Activated naive CD4-positive, alpha-beta T cell treated with anti-CD3 and anti-CD28 coated beads for 36 hours (primary cell): ENCODE measurements at places on chromosomes 1 and 21.

- DNase-seq = no peak
Observed at GRCh38 chr1:112636597-112637253, 17.1 kb downstream of the CAPZA1 start.

GRCh38 chr1:183652547-183653461, at the start of gene APOBEC4:
Gene APOBEC4, minus strand, starts transcription at chr1:183653316. Its CDS starts 4,535 bp downstream, at chr1:183648781.
- peak; percentile 30 for DNase-seq

DNA sequence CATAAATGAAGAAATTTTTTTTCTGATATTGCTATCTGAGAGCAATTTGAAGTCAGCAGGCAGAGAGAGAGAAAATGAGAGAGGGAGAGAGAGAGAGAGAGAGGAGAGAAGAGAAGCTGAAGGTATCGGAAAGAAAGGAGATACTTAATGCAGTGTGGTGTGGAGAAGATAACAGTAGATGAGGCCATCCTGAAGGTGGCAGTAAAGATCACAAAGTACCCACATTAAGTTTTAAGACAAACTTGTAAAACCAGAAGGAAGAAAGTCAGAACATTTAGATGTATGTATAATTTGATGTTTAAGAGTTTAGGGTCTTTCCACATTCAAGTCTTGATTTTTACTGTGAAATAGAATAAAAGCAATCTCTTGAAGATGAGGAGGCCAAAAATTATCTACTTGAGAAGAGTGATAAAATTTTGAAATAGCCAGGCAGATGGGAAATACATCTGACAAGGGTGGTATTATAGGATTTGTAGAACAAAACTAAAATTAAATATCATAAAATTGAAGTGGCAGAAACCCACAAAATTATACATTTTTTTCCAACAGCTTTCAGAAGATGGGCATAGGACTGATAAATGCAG, 1753.4 kb downstream of the MRPL39 start:
- peak; percentile 14 for DNase-seq

- DNase-seq = no peak
Observed at GRCh38 chr1:111971396-111971795, 18.1 kb downstream of the KCND3 start.

DNA sequence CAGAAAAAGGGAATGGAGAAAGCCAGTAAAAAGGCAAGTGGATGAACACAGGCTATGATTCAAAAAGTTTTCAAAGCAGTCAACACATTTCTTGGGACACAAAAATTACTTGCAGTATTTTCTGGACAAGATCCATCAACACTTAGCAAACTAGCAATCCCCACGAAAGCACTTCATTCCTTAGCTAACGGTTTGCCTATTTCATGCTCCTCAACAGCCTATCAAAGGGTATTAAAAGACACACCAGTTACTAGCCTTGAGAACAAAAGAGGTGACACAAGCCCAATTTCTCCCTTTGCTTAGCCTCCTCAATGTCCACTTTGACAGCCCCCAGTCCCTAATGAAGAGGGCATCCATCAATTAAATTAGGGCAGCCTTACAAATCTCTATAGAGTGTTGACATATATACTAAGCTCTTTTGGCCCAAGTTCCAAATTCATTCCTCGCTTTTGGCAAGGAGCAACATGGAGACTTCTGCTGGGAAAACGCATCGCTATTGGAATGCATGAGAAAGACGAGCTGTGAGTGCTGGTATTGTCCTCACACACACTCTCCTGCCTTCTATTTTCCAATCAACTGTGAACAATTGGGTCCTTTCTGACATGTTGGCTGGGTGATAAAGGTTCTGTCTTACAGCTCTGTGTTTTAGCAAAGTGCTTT, 180.0 kb downstream of the TNR start:
- no peak for DNase-seq

- DNase-seq = no peak
Observed at GRCh38 chr1:3463013-3463385, 8.5 kb downstream of the ARHGEF16 start.

DNA sequence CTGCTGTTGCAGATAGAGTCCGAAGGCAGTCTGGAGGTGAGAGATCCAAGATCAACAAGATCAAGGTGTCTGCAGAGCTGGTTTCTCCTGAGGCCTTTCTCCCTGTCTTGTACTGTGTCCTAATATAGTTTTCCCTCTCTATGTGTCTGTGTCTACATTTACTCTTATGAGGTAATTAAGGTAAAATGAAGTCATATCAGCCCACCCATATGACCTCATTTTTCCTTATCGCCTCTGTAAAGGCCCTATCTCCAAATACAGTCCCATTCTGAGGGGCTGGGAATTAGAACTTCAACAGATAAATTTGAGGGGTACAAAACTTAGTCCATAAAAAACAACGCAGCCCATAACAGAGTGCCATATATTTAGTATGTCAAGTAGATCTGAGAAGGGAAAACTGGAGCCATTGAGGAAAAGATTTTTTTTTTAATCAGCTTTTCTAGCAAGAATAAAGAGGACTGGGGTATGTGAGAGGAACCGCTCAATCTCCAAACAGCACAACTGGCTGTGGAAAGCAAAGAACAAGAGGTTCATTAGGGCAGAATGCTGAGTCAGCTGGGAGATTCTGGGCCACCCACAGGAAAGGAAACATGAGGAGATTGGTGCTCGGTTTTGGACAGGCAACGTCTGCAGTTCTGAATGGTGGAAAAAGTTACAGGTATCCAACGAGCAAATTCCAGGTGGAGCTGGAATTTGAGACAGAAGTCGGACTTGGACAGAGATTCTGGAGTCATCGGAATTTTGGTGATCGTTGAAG, 65.7 kb downstream of the MAP3K21 start:
- no peak for DNase-seq

DNA sequence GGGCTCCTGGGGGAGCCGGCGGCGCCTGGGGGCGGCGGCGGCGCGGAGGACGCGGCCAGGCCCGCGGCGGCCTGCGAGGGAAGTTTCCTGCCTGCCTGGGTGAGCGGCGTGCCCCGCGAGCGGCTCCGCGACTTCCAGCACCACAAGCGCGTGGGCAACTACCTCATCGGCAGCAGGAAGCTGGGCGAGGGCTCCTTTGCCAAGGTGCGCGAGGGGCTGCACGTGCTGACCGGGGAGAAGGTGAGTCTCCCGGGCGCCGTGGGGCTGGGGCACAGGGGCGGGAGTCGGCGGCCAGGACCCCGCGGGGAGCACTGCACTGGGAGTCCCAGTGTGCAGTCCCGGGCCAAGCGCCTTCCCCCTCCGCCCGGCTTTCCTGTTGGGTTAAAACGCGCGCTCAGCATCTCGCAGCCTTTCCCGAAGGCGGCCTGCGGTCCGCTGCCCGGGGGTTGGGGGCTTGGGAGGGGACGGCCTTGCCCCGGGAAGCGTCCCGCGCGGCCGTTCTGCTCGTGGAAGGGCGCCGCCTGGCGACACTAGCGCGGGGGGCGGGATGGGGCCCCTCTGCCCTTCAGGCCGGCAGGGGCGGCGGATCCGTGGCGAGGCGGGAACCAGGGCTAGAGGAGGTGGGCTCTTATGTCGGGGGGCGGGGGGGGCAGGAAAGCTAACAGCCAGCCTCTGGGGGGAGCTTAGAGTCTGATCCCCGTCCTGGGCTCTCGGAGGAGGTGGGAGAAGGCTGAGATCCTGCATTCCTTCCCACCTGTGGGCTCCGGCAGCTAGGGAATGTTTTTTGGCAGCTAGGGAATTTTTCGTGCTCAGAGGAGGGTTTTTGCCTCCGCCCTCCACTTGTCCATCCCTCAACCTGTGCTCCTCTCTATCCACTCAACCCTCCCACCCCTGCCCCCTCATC, 1.1 kb downstream of the HUNK start:
- DNase-seq = peak; percentile 45

DNA sequence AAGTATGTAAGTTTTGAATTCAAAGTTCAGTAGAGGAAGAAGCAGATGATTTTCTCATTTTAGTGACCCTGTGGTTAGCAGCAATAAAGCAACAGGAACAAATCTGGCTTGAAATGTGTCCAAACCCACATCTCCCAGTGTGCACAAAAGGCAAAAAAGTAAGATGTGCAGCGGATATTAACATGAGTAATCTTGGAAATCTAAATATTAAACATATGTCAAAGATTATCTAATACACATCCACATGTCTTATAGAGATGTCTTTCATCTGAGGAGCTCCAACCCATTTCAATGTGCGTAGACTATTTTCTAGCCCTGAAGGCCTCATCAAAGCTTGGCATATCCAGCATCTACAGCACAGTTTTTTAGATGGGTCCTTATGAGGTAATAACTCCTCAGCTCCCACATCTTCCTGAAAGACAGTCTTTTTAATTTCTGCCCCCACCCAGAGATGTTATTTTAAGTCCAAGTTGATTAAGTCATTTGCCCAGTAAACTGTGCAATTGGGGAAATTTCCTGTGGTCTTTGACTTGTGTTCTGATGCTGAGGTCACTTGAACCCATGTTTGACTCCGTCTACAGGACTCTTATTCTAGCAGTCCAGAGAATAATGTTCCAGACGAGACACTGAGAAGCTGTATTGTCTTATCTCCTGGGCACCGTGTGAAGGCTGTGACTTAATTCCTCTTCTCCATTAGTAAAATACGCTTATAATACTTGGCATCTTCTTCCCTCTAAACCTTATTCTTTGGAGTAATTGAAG, 73.7 kb downstream of the LMO4 start:
- DNase-seq = no peak

DNA sequence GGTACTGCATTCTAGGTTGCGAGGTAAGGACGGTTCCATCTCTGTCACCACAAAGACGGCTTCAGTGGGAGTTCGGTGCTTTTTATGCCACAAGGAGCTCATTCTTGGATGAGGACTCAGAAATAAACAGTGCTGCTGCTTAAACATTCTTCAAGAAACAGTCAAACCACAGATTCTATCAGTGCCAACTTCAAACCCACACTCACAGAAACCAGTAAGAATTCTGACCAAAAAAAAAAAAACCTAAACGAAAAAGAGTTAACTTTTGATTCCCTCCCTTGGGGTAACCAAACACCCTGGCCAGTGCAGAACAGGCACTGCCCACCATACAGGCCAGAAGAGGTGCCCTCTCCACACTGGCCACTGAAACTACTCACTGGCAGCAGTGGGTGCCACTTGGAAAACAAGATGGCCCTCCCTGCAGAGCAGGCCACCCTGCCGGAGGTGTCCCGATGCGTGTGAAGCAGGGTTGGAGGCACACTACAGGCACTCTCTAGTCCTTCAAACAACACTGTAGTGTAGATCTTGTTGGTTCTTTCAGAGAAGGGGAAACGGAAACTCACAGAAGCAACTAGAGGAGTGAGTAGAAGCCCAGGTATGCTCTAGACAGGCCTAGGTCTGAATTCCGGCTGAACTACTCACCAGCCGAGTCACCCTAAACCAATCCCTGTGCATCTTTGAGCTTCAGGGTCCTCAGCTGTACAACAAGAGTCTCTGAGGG, 87.3 kb upstream of the TLR5 start:
- peak; percentile 43 for DNase-seq

DNA sequence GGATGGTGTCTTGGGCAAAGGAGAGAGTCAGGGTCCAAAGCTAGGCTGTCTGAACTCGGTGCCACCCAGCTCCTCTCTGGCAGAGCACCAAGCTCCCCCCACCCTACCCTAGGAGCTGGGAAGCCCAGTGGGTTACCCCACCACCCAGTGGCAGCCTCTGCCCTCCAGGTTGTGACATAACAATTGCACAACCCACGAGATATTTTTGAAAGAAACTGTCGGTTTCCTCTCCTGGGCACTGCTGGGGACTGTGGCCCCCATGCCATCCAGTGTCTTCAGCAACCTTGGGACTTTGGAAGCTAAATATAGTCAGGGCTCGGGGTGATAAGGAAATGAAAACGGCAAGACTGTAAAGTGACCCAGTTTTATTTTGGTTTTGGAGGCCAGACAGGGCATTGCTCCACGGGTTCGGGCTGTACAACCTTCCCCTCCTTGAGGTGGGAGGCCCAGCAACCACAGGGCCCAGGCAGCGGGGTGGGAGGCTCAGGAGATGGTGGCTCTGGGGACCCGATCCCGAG, 1.4 kb downstream of the CITED4 start:
- DNase-seq = no peak

DNA sequence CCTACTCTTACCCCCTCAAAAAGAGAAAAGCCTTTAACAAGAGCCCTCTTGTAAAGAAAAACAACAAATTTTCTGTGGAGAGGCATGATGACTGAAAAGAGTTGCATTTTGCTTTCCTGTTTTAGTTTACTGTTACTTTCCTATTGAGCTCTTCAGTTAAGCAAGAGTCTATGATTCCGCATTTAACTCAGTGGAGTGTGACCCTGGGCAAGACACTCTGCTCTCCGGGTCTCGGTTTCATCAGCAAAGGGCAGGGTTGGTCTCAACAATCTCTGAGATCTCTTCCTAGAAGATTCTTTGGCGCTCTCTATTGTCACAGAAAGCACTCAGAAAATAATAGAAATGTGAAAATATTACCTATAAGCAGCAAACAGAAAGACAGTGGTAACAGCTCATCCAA, 175.7 kb downstream of the TGFBR3 start:
- no peak for DNase-seq

- DNase-seq = no peak
Observed at GRCh38 chr1:16441282-16441665, 750 bp downstream of the NECAP2 start.

DNA sequence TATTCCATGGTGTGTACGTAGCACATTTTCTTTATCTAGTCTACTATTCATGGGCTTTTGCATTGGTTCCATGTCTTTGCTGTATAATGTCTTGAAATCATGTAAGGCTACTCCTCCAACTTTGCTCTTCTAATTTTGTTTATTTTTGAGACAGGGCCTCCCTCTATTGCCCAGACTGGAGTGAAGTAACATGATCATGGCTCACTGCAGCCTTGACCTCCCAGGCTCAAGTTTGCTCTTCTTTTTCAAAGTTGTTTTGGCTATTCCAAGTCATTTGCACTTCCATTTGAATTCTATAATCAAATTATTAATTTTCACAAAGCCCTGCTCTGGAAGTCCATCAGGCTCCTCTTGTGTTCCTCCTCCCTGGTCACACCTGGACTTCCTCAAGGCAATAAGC, 90.2 kb upstream of the SGIP1 start:
- no peak for DNase-seq

DNA sequence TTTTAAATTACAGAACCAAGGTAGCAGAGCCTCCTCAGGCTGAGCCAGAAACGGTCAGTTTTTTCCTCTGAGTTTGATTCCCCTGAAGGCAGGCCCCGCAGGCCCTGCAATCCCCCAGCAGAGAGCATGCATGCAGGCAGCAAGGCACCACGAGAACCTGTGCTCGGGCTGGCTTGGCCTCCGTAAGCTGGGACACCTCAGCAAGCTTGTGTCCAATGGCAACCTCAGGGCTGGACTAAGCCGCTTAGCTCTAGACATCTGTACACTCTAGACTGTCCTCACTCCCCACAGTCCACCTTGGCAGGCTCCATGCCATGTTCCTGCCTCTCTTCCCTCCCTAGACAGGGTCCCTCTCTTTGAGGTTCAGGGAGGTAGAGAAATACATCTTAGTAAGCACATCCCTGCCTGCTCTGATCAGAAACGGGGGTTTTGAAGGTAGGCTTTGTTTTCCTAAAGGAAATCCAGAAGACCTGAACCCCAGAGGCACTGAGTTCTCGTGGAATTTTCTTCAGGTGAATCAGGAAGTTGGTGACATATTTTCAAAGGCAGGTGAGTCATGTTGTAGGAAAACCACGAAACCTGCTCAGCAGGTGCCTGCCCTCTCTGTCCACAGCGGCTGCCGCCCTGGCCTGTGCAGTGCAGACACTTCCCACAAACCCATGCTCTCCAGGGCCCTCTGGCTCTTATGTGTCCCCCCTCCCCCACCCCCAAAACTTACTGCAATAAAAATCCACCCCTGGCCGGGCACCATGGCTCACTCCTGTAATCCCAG, 7.0 kb downstream of the TMEM63A start:
- no peak for DNase-seq

GRCh38 chr1:125080077-125080476, 3895.3 kb downstream of the SRGAP2C start:
- DNase-seq = no peak
